ENCODE measurements at places on chromosomes 4 and X. TPM values are rescaled to one million over a fixed set of nuclear protein-coding genes. Genes with fewer than 3 reads are reported as not detected.
A peak's percentile ranks its signal among the peaks of the same experiment; 100 is the strongest.

DNA sequence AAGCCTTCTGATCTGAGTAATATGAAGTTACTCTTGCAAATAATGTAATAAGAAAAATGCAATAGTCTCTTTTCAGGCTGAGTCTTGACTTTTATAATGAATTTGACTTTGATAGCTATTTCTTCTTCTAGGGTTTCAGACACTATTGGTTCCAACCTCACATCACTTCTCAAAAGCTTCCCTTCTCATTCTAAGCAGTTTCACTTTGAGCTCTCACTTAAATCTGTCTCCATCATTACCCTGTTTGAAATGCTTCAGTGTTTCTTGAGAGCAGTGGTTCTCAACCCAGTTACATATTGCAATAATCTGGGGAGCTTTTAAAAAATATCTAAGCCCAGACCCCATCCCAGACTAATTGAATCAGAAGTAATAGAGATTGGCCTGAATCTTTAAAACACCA is 40.5 kb upstream of the BMP2K start:
- no peak overlapping the region for H3K27ac ChIP-seq
- H3K36me3 ChIP-seq, result no peaks in the 10 kb centered on the region
- no peak for DNase-seq
- no peak overlapping the region for H3K4me3 ChIP-seq

GRCh38 chr4:24181005-24181404 is 291.2 kb upstream of the PPARGC1A start:
- no peak for DNase-seq
- no peaks in the 10 kb centered on the region for H3K36me3 ChIP-seq
- H3K4me1 ChIP-seq, result no peaks in the 10 kb centered on the region

GRCh38 chr4:140743194-140743931 is 12.8 kb downstream of the TBC1D9 start:
- no peaks in the 10 kb centered on the region for H3K36me3 ChIP-seq
- no peak for DNase-seq
- no peak overlapping the region for H3K4me3 ChIP-seq
- H3K27ac ChIP-seq, result no peak overlapping the region
- peaks cover 10% of the 10 kb centered on the region for H3K27me3 ChIP-seq
- H3K4me1 ChIP-seq, result peaks cover 2% of the 10 kb centered on the region

GRCh38 chr4:179165000-179165738 is 1722.9 kb upstream of the AGA start:
- H3K4me1 ChIP-seq, result no peaks in the 10 kb centered on the region
- H3K4me3 ChIP-seq, result no peak overlapping the region
- no peak overlapping the region for H3K27ac ChIP-seq
- no peaks in the 10 kb centered on the region for H3K27me3 ChIP-seq
- H3K36me3 ChIP-seq, result no peaks in the 10 kb centered on the region

DNA sequence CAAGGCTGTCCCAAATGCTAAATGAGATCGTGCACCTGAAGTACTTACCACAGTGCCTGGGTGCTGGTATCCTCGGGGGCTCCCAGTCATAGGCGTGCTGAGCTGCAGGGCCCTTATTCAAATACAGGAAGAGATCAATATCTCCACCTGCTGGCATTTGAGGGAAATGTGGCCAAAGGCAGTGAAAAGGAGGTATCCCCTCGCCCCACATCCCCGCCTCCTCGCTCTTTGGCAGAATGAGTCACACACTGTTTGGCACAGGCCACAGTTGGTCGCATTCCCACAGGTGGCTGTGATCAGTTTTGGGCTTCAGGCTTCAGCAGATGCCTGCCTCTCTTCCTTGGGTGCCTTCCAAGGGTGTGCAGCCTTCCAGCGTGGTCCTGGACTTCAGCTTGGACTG is 28.4 kb downstream of the ZNF185 start:
- no peaks in the 10 kb centered on the region for H3K36me3 ChIP-seq
- H3K4me1 ChIP-seq, result peaks cover 4% of the 10 kb centered on the region
- DNase-seq, result peak; percentile 69
- no peaks in the 10 kb centered on the region for H3K27me3 ChIP-seq
- H3K27ac ChIP-seq, result no peak overlapping the region
- H3K4me3 ChIP-seq, result no peak overlapping the region

DNA sequence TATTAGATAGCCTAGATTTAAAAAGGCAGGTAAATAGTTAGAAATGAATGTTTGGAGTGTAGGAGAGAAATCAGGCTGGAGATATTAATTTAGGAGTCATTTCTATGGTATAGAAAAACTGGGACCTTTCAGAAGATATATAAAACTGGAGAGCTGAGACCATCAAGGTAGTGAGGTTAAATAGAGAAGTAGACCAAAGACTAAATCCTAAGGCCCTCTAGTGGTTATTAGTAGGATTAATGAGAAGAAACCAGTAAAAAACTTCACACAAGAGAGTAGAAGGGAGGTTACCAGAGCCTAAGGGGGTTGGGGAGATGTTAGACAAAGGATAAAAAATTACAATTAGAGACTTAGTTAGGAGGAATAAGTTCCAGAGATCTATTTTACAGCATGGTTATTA is 351.0 kb upstream of the SPANXN1 start:
- H3K27me3 ChIP-seq, result no peaks in the 10 kb centered on the region
- DNase-seq, result no peak
- H3K27ac ChIP-seq, result no peak overlapping the region

DNA sequence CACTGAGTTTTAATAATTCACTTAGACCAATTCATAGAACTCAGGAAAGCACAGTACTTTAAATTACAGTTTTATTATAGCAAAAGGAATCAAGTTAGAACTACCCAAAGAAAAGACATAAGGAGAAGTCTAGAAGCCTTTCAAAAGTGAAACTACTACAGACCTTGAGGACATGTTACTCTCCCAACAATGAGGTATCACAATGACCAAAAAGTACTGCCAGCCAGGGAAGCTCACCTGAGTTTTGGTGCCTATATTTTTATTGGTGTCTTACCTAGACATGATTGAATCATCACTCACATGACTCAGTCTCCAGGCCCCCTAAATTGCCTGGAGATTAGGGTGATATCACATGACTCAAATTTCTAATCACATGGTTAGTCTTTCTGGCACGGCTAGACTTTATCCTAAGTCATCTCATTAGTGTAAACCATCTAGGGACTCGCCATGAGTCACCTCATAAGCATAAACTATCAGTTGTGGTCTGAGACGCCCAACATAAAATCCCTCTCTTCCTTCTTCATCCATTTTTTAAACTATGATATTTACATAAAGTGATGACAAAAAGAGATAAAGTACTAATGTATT is 372.3 kb downstream of the TMA16 start:
- H3K27ac ChIP-seq, result no peak overlapping the region
- H3K27me3 ChIP-seq, result no peaks in the 10 kb centered on the region
- H3K4me3 ChIP-seq, result no peak overlapping the region
- no peaks in the 10 kb centered on the region for H3K36me3 ChIP-seq
- H3K4me1 ChIP-seq, result no peaks in the 10 kb centered on the region
- DNase-seq, result no peak

DNA sequence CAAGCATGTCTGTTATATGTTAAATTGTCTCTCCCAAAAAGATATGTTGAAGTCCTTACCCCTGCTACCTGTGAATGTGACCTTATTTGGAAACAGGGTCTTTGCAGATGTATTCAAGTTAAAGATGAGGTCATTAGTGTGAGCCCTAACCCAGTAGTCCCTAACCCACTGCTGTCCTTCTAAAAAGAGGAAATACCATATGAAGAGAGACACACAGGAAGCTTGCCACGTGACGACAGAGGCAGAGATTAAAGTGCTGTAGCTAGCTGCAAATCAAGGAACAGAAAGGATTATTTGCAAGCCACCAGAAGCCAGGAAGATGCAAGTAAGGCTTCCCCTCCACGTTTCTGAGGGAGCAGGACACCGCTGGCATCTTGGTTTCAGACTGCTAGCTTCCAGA is 150.1 kb downstream of the HNRNPD start:
- peaks cover 6% of the 10 kb centered on the region for H3K4me1 ChIP-seq
- H3K27me3 ChIP-seq, result no peaks in the 10 kb centered on the region
- DNase-seq, result peak; percentile 23
- H3K4me3 ChIP-seq, result peak overlapping the region; percentile 17
- H3K36me3 ChIP-seq, result no peaks in the 10 kb centered on the region

GRCh38 chrX:48785540-48786214 is 713 bp upstream of the GATA1 start:
- H3K36me3 ChIP-seq, result no peaks in the 10 kb centered on the region
- no peak for DNase-seq
- H3K27ac ChIP-seq, result no peak overlapping the region

DNA sequence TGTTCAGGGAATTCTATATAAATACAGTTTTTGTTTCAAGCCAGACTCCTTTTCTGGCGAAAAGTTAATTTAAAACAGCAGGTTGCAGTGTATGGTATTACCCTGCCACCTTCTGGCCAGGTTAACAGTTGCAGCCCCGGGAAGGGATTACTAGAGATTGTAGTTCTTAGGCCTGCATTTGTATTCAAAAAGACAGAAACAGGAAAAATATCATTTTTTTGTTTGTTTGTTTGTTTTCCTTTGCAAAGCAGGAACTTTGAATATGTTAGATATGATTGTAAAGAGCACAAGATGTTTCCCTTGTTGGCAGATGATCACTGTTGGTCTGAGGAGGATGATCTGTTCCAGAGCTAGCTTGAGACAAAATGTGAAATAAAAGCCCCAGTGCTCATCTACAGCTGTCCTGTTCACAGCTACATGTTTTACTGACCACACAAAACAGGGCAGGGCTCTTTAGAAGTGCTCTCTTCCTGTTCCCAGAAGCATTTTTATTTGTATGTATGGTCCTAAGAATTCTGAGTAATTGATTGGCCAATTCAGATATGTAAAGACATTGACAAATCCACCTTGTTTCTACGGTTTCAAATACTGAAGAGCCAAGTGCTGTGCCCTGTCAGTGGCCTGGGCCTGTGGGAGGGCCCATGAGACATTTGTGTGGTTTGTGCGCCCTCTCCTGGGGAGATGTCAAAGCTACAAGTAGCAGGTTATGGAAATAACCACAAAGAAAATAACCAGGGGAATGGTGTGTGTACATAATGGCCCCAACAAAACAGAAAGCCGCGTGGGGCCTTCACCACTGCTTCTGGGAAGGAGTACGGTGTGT is 57.9 kb downstream of the CLDN22 start:
- H3K27me3 ChIP-seq, result peaks cover 2% of the 10 kb centered on the region
- peaks cover 7% of the 10 kb centered on the region for H3K4me1 ChIP-seq
- H3K27ac ChIP-seq, result peak overlapping the region; percentile 33
- DNase-seq, result peak; percentile 86
- no peaks in the 10 kb centered on the region for H3K36me3 ChIP-seq

DNA sequence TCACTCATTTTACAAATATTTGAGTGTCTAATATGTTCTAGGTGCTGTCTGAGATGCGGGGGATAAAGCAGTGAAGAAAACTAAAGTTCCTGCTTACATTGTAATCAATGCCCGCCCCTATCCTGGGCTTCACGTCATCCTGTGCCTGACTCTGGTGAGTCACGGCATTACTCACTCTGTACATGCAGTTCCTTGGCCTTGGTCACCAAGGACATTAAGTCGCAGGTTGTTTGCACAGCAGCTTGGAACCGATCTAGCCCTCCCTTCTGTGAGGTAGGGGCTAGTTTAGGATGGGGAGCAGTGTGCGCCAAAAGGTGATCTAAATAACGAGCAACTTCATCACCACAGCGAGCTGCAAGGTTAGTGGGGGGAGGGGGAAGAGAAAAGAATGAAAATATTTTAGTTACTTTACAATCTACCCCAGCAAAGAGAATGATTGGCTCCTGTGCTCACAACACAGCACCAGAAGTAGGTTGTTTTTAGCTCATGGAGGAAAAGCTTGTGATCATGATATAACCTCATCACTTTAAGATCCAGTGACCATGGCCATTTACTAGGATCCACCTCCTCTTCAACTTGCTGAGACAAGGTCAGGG is 48.0 kb upstream of the HDAC8 start:
- H3K4me3 ChIP-seq, result peak overlapping the region; percentile 54
- H3K27me3 ChIP-seq, result peaks cover 8% of the 10 kb centered on the region
- H3K4me1 ChIP-seq, result peaks cover 23% of the 10 kb centered on the region
- H3K36me3 ChIP-seq, result peaks cover 5% of the 10 kb centered on the region
- peak overlapping the region; percentile 91 for H3K27ac ChIP-seq
- DNase-seq, result peak; percentile 72

GRCh38 chrX:153381684-153382532 is 19.2 kb downstream of the PNMA6E start:
- no peaks in the 10 kb centered on the region for H3K36me3 ChIP-seq
- no peak overlapping the region for H3K27ac ChIP-seq
- no peaks in the 10 kb centered on the region for H3K27me3 ChIP-seq

- H3K27ac ChIP-seq, result no peak overlapping the region
- no peaks in the 10 kb centered on the region for H3K4me1 ChIP-seq
- DNase-seq, result no peak
- no peaks in the 10 kb centered on the region for H3K27me3 ChIP-seq
- H3K36me3 ChIP-seq, result no peaks in the 10 kb centered on the region
These were observed 95.0 kb downstream of the BANK1 start for GRCh38 chr4:101885574-101885973.

DNA sequence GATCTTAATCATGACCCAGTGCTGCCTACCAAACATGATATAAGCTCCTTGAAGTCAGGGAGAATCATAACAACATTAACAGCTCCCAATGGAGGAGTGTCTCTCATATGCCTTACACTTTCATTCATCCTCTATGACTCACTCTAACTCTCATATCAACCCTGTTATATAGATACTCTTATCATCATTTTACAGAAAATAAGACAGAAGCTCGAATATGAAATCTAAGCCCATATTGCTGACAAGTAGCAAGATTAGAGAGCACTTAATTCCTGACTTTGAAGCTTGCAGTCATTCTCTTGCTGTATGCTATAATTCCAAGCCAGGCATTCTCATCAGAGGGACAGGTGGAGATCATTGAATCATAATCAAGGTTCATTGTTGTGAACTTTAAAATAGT is 476.7 kb upstream of the ATOH1 start:
- H3K27ac ChIP-seq, result no peak overlapping the region
- no peaks in the 10 kb centered on the region for H3K27me3 ChIP-seq
- H3K36me3 ChIP-seq, result no peaks in the 10 kb centered on the region
- DNase-seq, result no peak

DNA sequence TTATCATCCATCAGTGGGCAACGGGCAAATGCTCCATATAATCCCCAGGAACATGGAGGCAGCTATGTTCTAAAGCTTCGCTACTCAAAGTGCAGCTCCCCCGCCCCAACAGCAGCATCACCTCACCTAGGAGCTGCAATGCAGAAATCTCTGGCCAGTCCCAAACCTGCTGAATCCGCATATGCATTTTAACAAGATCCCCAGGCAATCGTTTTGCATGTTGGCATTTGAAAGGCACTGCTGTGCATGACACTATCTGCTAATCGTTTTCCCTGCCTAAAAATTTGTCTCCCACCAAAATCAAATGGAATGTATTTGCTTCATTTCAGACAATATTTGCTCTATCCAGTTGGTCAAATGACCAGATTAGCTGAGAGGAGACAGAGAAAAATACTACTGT is 15.2 kb downstream of the ADGRG2 start:
- H3K4me1 ChIP-seq, result no peaks in the 10 kb centered on the region
- DNase-seq, result no peak
- peaks cover 8% of the 10 kb centered on the region for H3K27me3 ChIP-seq
- no peak overlapping the region for H3K4me3 ChIP-seq

GRCh38 chrX:44906542-44906941 is 33.6 kb downstream of the KDM6A start:
- no peaks in the 10 kb centered on the region for H3K27me3 ChIP-seq
- H3K27ac ChIP-seq, result no peak overlapping the region
- H3K4me1 ChIP-seq, result peaks cover 55% of the 10 kb centered on the region
- no peak overlapping the region for H3K4me3 ChIP-seq
- no peak for DNase-seq

The HSFX2 gene
- not detected for total RNA-seq

The RPS6KA6 gene
- total RNA-seq, result 0.17 TPM

The MAGEC2 gene
- not detected for total RNA-seq

The PLXNB3 gene
- total RNA-seq, result 0.29 TPM

The ALB gene
- not detected for total RNA-seq

The CXCL8 gene
- total RNA-seq, result 0.81 TPM
